Activated CD4-positive, alpha-beta T cell treated with anti-CD3 and anti-CD28 coated beads, Interleukin-2, amount 50 U/mL, for 48 hours (primary cell): ENCODE measurements at places on chromosomes 12 and 14.

GRCh38 chr12:123109319-123109772 is 41.5 kb downstream of the PITPNM2 start:
- DNase-seq = no peak

DNA sequence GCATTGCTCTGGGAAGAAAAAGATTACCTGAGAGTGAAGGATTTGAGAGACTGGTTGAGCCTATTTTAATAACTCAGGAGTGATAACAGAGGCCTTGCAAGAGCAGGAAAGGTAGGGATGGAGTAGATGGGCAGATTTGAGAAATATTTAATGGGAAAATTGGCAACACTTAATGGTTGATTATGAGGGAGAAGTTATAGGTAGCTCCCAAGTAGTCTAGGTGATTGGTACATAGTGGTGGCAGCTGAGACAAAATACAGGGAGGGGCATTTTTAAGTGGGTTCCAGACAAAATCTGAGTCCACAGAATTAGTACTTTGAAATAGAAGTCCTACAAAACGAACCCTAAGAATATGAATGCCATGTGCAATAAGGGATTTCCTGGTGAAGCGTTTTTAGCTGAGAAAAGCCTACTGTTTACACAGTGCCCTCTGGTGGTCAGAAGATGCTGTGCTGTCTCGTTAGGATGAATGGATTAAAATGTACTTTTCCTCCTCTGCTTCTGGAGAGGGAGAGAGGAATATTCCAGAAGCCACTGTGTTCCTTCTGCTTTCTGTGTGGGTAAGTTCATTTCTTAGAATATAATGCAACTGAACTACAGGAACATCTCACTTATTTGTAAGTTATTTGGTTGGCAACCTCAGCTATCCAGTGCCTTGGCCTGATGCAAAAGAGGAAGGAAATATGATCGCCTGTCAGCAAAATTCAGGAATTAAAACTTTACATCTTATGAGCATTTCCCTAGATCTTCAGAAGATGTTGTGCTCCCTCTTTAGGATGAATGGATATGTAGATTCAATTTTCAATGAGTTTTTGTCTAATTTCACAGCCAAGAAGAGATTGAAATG is 6.5 kb downstream of the ZBTB1 start:
- DNase-seq = peak; percentile 74

DNA sequence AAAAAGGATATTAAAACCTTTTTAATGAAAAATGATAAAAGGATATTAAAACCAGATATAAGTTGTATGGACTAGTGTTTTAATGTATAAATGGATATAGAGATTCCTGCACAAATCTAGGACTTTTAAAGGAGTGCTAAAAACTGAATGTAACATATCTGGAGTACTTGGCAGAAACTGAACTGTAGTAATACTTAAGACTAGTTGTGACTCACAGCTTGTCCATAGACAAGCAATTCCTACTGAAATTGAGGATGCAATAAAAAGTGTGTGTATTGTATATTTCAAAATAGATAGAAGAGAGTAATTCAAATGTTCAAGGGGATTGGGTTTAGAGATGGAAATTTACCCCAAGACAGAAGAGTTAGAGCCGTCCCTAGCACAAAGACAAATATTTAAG is 59.6 kb downstream of the FBXO33 start:
- no peak for DNase-seq

DNA sequence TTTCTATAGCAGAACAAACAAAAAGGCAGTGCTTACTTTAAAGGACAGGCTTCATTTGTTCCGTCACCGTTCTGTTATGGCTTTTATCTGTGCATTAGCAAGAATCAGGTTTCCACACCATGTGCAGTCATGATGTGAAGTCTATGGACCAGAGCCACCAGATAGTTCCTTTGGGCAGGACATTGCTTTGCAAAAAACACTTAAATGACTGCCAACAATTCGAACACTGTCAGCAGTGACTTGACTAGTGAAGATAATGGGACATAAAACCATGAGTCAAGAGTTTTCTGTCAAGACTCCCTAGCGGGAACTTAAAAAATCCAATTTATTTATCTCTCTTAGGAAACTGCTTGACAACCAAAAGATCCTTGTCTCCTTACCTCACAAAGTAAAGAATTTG is 80.3 kb downstream of the NKX2-1 start:
- no peak for DNase-seq

GRCh38 chr12:122861587-122861970 is 26.3 kb downstream of the HIP1R start:
- no peak for DNase-seq

- no peak for DNase-seq
These were observed 22.2 kb downstream of the CCDC63 start for GRCh38 chr12:110869026-110869425.

DNA sequence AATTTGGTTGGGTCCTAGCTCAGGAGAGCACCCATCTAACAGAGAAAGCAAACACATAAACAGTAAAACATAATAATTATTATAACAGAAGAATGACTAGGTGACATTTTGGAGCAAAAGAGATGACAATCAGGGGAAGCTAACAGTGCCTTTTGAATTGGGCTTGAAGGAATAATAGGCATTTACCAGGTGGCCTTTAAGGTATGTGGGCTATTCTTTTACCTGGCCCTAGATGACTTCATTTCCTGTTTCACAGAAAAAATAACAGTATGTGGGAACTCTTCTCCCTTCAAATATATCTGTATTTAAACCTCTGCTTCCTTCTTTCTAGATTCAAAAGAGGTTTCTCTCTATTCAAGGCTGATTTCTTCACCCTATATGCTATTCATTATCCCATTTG is 3.8 kb downstream of the IRAK4 start:
- DNase-seq = no peak

DNA sequence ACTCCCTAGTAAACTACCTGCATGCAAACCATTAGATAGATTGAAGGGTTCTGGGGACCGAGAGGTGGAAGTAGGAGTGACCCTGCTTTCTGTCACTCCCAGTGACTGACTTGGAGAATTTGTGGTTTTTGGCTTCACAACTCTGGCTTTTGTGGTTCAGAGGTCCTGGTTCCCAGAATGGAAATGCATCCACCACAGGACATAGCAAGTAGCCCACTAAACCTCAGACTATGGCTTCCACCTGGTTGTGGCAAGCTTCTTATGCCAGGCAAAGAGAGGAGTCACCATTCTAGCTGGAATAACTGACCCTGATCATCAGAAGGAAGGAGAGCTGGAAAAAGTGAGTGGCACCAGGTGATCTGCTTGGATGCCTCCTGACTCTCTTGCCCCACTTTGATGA is 162.4 kb upstream of the TMEM260 start:
- DNase-seq = no peak

GRCh38 chr12:31629756-31630732 is 29.4 kb upstream of the ETFBKMT start:
- DNase-seq = no peak

GRCh38 chr12:67540920-67541624 is 107.5 kb upstream of the DYRK2 start:
- no peak for DNase-seq

DNA sequence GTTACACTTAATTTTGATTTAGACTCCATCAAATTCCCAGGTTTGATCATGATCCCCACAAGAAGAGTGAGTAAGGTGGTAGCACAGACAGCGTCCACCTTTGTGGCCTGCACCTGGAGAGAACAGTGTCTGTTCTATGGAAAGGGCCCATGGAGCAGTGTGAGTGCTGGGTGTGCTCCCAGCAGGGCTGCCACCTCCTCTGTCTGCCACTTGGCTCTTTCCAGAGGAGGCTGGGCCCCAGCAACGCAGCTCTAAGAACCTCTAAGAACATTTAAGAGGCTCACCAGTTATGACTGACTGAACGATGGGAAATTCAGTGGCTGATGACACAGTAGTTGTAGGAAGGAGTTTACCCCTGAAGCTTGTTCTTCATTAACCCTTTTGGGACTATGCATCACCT is 17.3 kb downstream of the VDR start:
- no peak for DNase-seq

DNA sequence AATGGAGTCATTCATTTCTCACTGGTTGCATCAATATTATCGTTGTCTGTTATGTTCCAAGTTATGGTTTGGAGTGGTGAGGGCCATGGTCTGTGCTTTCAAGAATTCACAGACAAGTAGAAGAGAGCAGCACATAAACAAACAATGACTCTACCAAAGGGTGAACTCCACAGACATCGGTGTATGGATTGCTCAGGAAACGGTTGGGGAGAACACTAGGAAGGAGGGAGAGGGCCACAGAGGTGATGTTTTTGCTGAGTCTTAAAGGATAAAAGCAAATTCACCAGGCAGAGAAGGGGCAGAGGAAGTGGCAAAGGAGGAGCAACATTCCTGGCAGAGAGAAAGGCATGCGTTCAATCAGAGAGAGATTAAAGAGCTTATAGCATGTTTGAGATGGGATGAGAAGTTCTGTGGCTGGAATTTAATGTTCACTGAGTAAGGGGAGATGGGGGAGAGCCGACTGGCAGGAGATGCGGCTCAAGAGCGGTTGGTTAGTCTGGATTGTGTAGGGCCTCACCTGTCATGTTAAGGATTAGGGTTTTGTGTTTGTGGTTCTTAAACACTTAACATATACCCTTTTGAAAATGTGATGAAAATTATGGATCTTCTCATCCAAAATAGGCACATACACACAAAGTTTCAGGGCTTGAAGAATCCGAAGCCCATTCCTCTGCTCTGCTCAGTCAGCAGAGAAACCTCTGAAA is 42.3 kb upstream of the FRMD6 start:
- DNase-seq = no peak

- DNase-seq = no peak
These were observed 574.8 kb downstream of the FLRT2 start for GRCh38 chr14:86104691-86105265.
